ENCODE measurements at places on chromosomes 1 and 21.

- peak; percentile 93 for DNase-seq
Measured at GRCh38 chr1:153790313-153790965, 15.2 kb downstream of the SLC27A3 start.

GRCh38 chr1:215022741-215023141 lies 59.8 kb upstream of the KCNK2 start:
- no peak for DNase-seq

GRCh38 chr1:47993416-47993740 lies 3.8 kb downstream of the TRABD2B start:
- DNase-seq, result no peak

DNA sequence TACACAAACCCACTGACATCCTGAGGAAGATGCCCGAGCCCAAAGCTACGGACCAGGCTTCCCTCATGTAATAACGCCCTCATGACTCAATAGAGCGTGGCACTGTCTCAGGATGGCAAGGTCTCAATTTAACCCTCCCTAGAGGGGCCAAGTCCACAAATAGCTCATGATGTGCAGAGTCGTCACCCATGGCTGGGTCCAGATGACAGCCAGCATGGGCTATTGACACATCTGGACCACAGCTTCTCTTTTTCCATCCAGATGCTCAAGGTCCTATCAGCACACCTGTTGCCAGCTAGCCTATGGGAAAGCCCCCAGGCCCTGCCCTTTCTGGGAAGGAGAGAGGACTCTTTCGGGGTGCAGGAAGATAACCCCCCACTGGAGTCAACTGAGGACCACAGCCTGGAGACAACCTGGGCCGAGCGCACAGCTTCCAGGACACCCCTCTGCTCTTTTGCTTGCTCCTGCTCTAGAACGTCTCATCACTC lies 2.8 kb downstream of the LAPTM5 start:
- DNase-seq, result peak; percentile 53

DNA sequence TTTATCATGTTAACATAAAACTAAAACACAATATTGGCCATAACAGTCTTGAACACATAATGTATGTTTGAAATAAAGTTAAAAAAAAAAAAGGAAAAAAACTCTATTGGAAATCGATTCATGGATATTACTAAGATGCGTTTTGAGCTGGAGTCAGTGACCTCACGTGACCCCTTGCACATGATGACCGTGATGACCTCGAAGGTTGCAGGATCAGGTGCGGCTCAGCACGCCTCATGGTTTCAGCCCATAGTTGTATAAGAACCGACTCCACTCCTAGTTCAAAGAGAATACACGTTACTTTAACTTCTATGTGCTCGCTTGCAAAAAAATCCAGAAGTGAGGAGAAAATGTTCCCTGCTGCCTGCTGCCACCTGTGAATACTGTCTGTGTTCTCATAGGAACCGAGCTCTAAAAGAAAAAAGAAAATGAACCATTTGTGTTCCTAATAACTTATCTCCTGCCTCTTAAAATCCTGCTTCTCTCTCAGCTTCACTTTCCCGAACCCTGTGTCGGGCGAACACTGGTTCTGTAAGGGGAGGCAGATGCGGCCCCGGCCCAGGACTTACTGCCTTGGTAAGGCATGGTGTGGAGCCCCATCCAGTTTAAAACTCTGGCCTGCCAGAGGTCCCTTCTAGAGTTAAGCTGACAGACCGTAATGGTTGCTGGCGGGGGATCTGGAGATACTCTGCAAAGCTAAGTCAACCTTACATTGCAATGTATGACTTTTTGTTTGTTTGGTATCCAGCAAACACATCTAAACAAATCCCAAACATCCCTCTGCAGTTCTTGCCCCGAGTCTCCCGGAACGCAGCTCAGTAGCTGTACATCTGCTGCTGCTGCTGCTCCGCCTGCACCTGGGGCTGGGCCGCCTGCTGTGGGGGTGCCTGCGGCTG lies 33.8 kb upstream of the RIPK4 start:
- no peak for DNase-seq

DNA sequence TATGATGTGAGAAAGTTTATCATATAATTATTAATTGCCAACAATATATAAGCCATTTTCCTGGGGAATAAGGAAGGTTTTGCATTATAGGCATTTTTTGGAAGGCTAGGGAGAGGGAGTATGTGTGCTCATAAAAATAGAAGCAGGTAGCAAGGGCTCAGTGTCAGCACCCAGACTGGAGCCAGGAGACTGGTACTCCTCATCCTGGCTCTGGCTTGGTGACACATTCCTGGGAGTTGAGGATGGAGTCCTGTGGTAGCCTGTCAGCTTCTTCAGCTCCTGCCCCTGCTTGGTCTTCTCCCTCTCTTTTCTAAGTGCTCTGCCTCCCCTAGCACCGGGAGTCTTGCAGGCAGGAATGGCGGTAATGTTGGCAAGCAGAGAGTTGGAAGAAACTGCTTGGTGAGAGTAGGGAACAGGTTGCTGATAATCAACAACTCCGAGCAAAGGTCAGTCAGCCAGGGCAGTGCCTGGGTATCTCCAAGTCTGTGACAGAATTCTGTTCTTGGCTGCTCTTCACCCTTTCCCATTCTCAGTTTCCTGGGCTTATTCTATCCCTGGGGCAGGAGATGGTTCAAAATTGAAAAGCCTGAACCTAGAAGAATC lies 23.0 kb downstream of the GIPC2 start:
- DNase-seq, result no peak

All from femur (tissue), 1 donor.